Pons (tissue), 1 donor: ENCODE measurements at places on chromosomes 1 and 21.

- DNase-seq, result no peak
Measured at GRCh38 chr1:199813198-199813597, 214.3 kb upstream of the NR5A2 start.

GRCh38 chr1:181347495-181348390 lies 135.6 kb upstream of the CACNA1E start:
- DNase-seq, result peak; percentile 9

DNA sequence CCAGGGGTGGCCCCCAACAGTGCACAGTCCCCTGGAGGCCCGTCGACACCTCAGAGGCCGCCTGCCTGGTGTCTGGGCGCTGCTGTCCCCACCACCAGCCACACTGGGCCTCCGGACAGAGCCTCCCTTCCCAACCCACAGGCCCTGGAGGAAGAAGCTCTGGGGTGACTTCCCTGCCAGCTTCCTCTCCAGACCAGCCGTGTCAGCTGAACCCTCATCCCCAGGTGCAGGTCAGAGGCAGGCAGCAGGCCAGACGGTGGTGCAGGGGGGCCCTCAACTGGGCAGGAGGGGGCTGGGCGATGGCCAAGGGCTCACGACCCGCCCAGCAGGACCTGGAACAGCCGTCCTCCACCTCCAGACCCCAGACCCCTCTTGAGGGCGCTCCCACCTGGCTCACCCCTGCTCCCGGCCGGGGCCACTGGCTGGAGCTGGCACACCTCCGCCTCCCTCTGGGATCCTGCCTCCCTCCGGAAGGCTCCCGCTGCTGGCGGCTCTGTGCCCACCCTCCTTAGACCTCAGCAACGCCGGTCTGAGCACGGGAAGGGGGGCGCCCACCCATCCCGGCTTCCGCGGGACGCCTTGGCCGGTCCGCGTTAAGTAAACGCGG lies 520 bp downstream of the TNFRSF18 start:
- no peak for DNase-seq

DNA sequence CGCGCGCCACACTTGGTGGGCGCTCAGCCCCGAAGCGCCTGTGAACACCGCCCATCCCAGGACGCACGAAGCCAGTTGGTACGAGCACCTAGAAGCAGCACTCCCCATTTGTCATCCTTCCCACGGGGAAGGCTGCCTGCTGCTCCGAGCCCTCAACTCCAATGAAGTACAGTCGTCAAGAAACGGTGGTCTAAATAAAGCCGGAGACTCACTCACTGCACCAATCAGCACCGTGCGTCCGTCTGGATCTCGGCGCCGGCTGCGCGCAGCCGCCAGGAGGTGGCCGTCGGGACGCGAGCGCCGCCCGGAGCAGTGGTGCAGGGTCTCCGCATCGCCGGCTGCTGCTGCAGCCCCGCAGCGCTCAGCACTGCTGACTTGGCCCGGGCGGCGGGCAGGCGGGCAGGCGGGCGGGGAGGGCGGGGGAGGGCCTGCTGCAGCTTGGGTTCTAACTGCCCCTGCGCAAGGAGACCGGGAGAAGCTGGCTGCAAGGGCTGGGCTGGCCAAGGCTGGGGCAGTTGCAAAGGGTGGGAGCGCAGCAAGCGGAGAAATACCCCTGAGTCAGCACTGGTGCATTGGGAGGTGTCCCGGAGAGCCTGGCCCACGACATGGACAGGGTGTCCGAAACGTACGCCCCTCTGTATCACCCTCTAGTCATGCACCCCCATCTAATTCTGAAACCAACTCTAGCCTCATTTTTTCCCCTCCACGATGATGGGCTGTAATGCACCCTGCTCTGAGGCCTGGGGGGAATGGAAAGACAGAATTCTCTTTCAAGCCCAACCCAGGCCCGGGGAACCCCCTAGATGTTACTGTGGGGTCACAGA lies 35.8 kb upstream of the H6PD start:
- no peak for DNase-seq

GRCh38 chr1:59100708-59101374 lies 196.1 kb upstream of the FGGY start:
- no peak for DNase-seq

- no peak for DNase-seq
Measured at GRCh38 chr1:2928366-2929325, 92.6 kb upstream of the ACTRT2 start.

DNA sequence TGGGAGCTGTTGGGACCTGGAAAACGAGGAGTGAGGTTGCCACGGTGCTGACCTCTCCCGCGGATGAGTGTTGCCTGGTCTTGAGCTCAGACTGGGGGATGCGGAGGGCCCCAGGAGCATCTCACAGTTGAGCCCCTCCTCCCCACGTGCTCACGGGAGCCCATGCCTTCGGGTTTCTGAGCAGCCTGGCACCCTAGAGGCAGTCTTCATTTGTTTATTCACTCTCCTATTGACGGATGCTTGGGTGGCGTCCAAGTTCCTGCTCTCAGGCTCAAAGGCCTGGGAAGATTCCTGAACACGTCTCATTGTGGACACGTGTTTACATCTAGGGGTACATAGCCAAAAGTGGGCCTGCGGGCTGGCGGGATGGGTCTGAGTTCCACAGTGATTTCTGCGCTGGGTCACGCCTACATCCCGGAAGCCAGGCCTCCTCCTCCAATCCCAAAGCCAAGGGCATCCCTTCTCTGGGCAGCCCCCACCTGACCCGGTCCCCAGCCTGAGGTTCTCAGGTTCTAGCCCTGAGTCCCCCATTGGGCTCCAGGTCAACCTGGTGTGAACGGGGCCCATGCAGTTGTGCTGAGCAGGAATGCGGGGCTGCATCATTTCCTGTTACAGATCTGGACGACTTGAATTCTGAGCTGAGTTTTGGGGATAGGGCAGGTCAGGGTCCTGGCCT lies 14.7 kb downstream of the WNT3A start:
- no peak for DNase-seq

DNA sequence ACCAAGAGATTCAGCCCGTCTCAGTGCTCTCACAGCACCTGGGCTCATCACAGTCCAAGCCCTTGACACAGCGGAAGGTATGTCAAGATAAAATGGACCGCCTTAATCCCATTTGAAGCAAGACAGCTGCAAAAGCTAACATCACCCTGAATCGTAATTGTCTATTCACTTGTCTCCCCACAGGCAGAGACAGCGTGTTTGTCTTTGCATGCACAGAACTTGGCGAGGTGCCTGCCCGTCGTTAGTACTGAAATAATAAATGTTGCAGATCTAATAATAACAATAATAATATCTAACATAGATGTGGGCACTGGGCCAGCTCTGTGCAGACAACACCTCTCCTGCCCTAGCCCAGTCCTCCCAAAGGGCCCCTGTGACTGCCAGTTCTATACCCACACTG lies 271.7 kb downstream of the NPHP4 start:
- DNase-seq, result no peak

GRCh38 chr1:211638246-211638645 lies 37.2 kb downstream of the NEK2 start:
- no peak for DNase-seq

- DNase-seq, result peak; percentile 39
Measured at GRCh38 chr1:60866917-60867531, 215.3 kb upstream of the NFIA start.

- DNase-seq, result no peak
Measured at GRCh38 chr1:29934255-29934772, 698.0 kb downstream of the PTPRU start.

GRCh38 chr1:68271596-68271995 lies 39.3 kb upstream of the WLS start:
- DNase-seq, result no peak

- DNase-seq, result no peak
Measured at GRCh38 chr1:173164178-173164577, 43.0 kb downstream of the TNFSF4 start.

GRCh38 chr1:215958841-215959240 lies 391.7 kb downstream of the KCTD3 start:
- DNase-seq, result no peak

- DNase-seq, result no peak
Measured at GRCh38 chr1:166086113-166086883, 80.5 kb downstream of the FAM78B start.

DNA sequence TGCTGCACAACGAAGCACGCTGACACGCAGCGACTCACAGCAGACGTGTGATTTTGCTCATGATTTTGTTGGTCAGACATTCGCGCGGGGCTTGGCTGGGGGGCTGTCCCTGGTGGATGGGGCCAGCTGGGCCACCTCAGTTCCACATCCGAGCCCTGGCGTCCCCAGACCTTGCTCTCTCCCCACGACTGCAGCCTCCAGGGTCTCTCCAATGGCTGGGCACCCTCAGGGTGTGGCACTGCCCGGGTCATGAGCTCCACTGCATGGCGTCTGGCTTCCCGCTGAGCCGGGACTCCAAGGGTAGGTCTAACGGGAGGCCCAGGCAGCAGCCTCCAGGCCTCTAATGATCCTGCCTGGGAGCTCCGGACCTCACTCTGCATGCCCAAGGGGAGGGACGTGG lies 173.0 kb upstream of the AJAP1 start:
- DNase-seq, result no peak

DNA sequence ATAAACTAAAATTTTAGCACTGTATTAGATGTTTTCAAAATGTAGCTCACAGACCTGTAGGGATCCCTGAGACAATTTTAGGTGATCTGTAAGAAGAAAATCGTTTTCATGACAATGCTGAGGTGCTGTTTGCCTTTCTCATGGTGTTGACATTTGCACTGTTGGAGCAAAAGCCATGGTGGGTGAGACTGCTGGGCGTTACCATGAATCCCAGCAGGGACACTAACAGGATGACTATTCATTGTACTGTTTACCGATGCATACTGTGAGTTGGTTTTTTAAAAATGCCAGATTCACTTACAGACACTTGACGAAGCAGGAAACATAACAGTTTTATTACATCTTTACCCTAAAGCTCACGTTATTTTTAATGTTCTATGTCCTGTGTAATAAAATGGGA lies 468.5 kb downstream of the PCP4 start:
- no peak for DNase-seq

- DNase-seq, result no peak
Measured at GRCh38 chr1:211287218-211287617, 28.1 kb downstream of the RCOR3 start.

DNA sequence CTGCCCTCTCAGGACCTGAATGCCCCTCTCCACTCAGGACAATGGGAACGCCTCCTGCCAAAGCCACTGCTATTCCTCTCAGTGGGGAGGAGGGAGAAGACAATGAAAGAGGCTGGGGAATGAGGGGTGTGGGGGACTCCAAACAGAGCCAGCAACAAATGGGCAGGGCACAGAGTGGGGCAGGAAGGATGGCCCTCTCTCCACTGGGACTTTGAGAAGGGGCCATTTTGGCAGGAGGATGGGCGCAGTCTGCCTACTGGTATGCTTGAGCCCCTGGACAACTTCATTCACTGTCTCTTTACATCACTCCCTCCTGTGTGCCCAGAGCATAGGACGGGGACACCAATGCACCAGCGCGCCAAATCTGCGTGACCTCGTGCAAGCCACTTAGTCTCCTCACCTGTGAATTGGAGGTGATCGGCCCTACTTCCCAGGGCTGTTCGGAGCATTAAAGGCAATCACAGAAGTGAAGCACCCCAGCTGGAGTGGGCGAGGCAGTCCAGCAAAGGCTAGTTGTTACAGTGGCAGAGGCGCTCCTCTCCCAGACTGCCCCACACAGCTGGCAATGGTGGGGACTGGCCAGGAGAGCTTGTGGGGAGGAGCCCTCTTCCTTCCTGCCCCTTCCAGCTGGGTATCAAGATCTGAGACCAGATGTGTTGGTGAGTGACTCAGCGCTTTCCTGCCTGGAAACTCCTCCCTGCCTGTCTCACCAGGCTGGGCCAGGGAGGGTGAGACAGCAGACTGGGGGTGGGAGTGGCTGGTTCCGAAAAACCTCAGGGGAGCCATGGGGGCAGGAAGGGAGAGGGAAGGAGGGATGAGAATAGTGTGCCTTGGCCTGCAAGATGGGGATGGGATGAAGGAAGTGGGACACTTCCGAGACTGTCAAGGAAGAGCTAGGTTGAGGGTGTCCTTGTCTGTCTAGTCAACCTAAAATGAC lies 22.4 kb upstream of the SYNC start:
- DNase-seq, result no peak

DNA sequence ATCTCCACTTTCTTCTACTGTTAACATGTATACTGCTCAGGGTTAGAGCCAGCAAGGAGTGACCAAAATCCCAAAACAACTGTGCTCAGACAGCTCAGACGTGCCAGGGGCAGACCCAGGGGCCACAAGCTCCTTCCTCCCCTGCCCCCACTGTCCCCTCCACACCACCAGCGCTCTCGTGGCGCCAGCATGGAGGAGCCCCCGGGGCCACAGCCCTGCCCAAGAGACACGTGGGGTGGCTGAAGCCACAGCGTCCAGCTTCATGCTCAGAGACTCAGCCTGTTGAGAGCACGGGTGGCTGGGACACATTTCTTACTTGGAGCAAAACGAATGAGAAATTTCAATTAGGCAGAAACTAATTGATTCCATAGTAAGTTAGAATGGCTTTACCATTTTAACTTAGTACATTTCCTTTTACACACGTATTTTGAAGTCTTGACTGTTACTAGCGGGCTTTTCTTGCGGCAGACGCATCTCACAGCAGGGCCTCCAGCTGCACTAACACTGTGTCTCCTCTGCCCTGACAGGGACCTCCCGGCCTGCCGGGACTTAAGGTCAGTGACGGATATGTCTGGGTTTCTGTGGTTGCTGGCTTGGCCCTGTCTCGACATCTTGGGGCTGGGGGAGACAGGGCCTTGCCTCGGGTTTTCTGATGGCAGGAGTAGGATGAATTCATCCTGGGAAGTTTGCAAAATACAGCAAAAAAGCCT lies 54.2 kb downstream of the SLC19A1 start:
- DNase-seq, result no peak

- no peak for DNase-seq
Measured at GRCh38 chr1:4546911-4547310, 107.5 kb upstream of the AJAP1 start.

- DNase-seq, result no peak
Measured at GRCh38 chr1:101798417-101798816, 198.3 kb downstream of the OLFM3 start.

- no peak for DNase-seq
Measured at GRCh38 chr1:232818040-232818439, 12.8 kb downstream of the MAP10 start.

- no peak for DNase-seq
Measured at GRCh38 chr1:80847904-80848303, 952.8 kb upstream of the ADGRL2 start.

DNA sequence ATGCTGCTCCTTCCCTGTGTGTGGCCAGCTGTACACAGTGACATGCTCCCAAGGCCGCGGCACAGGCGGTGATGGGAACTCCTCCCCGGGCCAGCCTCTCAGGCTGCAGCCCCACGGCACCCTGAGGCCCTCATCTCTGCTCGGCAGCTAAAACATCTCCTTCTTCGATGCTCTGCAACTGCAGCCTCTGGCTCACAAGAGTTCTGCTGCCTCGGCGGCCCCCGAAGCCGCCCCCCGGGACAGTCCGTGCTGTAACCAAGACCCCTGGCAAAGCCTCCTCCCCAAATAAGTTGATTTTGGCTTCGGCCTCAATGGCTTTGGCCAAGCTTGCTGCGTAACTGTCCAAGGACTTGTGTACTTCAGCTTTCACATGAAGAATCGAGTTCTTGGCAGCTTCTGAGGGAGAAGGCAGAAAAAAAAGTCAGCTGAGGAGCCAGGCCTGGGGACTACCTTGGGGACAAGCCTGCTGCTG lies 51.3 kb downstream of the GPR161 start:
- DNase-seq, result peak; percentile 34
